ENCODE measurements at places on chromosomes 7 and 10.

DNA sequence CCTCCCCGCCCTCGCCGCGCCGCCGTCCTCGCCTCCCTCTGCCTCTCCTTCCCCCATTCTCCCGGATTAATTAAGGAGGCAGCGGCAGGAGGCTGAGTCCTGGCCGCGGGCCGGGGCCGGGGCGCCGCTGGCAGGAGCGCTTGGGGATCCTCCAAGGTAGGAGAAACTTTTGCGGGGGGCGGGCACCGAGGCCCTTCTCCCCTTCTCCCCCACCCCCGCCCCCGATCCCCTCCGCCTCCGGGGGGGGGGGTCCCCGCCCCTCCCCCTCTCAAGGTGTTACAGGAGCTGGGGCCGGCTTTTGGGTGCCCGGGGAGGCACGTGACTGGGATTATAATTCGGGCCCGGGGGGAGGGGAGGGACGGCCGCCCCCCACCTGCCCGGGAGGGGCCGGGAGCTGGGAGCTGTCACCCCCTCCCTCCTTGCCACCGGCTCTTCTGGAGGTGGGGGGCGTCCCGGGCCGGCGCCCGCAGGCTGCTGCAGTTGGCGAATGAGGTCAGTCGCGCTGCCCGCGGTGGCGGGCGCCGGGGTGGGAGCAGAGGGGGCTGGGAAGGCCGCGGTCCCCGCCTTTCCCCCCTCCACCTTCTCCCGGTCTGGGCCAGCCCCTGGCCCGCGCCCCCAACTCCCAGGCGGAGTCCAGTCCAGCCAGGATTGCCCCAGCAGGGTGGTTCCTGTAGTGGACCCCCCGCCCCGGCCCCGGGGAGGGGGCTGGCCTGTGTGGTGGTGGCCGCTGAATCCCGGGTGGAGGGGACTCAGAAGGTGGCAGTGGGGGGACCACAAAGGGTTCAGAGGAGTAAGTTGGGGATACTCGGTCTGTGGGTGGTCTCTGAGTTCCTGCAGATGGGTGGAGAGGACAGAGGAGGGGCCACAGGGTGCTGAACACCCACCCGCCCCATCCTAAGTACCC is 567 bp downstream of the GTF2IRD1 start:
- no peak for DNase-seq

DNA sequence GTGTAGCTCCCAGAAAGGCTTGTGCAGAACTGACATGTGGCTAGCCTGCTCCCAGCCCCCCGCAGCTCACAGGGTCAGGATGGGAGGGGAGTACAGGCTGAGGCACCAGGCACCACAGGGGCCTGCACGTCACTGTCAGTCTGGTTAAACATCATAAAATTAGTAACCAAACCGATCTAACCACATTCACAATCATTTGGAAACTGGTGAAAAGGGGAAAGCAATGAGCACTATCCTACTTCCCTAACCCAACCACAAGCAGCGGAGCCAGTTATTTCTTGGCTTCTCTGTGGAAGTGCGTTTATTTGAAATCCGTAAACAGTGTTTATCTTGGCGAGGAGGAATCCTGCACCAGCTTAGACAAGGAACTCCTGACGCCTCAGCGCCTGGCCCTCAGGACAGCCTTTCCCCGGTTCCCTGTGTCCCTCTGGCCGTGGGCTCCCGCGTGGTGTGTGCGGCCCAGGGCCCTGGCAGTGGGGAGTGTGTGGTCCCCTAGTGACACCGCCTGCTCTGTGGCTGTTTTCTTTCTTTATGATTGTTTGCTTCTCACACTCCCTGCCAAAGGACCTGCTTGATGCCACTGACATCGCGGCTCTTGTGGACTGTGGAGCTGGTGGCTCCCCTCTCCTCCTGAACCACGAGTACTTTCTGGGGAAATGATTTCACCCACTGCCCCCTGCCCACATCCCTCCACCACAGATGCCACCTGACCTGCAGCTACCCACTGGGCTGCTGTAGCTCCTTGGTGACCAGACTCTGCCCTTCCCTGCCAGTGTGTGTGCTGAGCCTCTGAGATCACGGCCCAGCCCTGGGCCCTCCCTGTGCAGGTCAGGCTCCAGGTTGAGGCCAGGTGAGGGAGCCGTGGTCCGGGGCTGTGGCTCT is 38.0 kb downstream of the INPP5A start:
- no peak for DNase-seq

DNA sequence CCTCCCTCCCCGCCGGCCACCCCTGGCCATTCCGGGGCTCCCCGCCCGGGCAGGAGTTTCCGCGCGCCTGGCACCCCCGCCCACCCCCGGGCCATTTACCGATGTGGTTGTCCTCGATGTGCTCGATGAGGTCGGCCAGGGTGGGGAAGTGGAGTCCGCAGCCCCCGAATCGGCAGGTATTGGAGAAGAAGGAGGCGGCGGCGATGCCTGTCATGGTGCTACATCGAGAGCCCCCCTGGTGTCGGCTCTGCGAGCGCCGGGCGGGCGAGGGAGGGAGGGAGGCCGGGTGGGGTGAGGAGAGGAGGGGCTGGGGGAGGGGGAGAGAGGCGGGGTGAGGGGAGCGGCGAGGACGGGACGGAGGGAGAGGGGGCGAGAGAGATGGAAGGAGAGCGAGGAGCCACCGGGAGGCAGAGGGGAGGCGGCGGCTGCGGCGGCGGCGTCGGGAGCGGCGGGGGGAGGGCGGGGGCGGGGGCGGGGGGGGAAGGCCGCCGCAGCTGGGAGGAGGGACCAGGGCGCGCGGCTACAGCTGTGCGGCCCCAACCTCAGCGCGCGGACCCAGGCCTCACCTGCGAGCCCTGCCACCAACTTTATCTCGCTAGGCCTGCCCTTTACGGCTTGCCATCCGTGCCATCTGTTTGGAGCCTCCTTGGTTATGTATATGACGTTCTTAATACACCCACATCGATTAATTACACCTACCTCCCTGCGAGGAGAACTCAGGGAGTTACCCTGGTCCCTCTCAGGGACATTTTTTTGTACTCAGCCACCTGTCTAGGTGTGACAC is at the start of gene JAZF1:
Gene JAZF1, minus strand, starts transcription at position 432 of the 784 bp plus-strand sequence.
- peak; percentile 48 for DNase-seq

- no peak for DNase-seq
Measured at GRCh38 chr10:69619626-69620025, 10.4 kb upstream of the FAM241B start.

GRCh38 chr10:7886056-7886455 is 67.8 kb downstream of the TAF3 start:
- DNase-seq, result no peak

- no peak for DNase-seq
Measured at GRCh38 chr7:151754142-151754590, 122.7 kb downstream of the PRKAG2 start.

GRCh38 chr7:584122-584465 is 64.4 kb upstream of the PDGFA start:
- DNase-seq, result peak; percentile 89

- no peak for DNase-seq
Measured at GRCh38 chr10:95290461-95291364, at the start of gene PDLIM1. Gene PDLIM1, minus strand, starts transcription at chr10:95291003. Its CDS starts 88 bp downstream, at chr10:95290915.

- DNase-seq, result no peak
Measured at GRCh38 chr10:45544191-45544590, 128.4 kb downstream of the ZFAND4 start.

GRCh38 chr10:71836596-71836974 is 14.5 kb downstream of the PSAP start:
- no peak for DNase-seq

GRCh38 chr10:341081-341740 is 206.0 kb downstream of the ZMYND11 start:
- no peak for DNase-seq

DNA sequence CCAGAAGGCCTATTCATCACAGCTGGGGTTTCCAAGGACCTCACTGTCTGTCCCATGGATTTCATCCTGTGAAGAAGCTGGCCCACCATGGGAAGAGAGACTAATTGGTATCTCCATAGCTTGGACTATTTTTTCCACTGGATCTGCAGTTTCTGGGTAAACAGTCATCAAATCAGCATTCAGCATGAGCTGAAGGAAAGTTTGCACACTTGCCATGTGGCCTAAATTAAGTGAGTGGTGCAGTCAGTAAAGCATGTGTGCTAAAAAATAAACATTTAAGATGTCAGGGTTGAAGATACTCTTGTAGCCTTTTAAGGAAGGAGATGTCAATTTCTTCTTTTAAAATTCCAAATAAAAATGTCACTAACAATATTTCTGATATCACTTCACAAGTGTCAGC is 381.1 kb upstream of the ZMIZ1 start:
- no peak for DNase-seq

DNA sequence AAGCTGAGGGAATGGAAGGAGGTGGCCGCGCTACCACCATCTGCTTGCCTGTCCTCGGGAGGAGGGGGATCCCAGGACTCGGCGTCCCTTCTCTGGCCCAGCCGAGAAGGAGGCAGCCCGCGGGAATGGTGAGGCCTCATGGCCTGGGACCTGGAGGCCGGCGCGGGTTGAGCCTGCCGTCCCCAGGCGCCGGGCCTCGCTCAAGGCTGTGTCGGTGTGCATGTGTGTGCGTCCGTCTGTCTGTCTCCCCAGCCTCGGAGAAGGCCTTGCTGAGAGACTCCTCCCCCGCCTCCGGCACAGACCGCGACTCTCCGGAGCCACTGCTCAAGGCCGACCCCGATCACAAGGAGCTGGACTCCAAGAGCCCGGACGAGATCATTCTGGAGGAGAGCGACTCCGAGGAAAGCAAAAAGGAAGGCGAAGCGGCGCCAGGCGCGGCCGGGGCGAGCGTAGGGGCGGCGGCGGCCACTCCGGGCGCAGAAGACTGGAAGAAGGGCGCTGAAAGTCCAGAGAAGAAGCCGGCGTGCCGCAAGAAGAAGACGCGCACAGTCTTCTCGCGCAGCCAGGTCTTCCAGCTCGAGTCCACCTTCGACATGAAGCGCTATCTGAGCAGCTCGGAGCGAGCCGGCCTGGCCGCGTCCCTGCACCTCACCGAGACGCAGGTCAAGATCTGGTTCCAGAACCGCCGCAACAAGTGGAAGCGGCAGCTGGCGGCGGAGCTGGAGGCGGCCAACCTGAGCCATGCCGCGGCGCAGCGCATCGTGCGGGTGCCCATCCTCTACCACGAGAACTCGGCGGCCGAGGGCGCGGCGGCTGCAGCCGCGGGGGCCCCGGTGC is 1.3 kb downstream of the HMX3 start:
- no peak for DNase-seq

- no peak for DNase-seq
Measured at GRCh38 chr7:16579216-16579615, 52.6 kb downstream of the LRRC72 start.

DNA sequence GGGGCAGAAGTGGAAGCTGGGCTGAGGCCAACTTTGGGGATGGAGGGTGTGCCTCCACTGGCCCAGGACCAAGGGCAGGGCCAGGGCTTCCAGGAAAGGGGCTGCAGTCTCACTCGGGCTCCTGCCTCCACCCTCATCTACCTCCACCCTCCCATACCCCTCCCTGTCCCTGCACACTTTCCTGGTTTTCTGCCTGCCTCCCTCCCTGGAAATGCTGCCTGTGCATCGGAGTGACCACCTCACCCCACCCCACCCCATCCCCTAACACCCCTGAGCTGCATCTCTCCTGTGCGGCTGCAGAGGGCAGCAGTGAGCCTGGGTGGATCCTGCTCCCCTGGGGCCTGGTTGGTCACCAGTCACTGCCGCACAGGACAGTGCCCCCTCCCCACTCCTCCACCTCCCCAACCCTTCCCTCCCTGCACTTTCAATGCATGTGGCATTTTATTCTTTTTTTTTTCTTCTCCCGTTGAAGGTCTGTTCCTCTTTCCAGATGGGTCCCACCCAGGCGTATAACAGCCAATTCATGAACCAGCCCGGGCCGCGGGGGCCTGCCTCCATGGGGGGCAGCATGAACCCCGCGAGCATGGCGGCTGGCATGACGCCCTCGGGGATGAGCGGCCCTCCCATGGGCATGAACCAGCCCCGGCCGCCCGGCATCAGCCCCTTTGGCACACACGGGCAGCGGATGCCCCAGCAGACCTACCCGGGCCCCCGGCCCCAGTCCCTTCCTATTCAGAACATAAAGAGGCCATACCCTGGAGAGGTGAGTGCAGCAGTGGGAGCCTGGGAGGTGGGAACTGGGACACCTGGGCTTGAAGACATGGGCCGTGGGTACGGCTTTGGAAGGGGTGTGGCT is 54.1 kb upstream of the PPIF start:
- DNase-seq, result no peak

GRCh38 chr7:110347081-110347480 is 743.8 kb upstream of the LRRN3 start:
- DNase-seq, result no peak

GRCh38 chr7:13115855-13116254 is 428.4 kb downstream of the ARL4A start:
- no peak for DNase-seq

GRCh38 chr7:133053321-133053891 is 28.5 kb downstream of the CHCHD3 start:
- DNase-seq, result no peak

DNA sequence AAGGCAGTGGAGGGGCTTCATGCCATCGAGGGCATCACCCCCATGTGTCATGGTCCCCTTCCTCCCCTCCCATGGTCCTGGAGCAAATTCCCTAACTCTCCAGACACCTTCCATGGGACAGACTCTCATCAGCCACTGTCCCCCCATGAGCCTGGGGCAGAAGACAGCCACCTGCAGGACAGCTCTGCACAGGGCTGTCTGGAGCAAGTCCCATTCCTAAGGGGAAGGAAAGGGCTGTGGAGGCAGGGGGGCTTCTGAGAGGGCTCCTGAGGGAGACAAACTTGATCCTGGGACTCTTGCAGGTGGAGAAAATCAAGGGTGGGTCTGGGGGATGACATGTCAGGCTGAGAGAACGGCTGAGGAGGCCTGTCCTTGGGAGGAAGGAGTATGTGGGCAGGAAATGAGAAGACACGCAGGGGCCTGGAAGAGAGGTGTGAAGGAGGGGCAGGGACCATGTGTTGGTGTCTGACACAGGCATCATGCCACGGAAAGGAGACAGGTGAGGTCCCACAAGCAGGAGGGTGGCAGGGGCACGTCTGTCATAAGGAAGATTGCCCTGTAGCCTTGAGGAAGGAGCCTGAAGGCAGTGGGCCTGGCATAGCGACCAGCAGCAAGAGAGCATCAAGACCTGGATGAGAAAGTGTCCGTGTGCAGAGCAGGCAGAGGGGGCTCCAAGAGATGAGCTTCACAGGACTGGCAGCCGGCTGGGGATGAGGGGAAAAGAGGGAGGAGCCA is 14.4 kb upstream of the GDF10 start:
- no peak for DNase-seq

GRCh38 chr7:516216-516605 is 3.4 kb downstream of the PDGFA start:
- no peak for DNase-seq

DNA sequence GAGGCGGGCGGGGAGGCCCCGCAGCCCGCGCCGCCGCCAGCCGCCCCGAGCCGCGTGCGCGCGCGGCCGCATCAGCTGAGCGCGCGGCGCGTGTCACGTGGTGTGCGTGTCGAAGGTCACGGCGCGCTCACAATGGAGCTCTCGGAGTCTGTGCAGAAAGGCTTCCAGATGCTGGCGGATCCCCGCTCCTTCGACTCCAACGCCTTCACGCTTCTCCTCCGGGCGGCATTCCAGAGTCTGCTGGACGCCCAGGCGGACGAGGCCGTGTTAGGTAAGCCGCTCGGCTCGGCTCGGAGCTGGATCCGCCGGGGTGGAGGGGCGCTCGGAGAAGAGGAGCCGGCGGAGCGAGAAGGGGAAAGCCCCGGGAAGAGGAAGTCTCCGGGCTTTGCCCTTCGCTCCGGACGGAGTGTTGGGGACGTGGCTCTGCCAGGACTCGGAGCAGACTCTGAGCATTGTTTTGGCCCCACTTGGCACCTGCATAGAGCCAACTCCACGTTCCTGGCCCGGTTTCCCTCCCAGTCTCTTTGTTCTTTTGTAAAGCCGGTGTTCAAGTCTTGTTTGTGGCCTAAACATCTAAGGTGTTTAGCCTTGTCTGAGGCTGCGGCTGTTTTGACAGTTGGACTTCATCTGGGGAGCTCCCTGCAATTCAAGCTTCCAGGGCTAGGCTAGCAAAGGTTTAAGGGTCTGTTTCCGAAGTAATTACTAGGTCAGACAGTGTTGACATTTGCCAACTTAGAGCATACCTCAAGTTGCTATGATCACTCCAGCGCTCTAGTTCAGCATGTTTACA is at the start of gene COMMD3:
Gene COMMD3, plus strand, starts transcription at position 103 of the 790 bp plus-strand sequence. Its CDS starts 30 bp downstream, at position 133.
- peak; percentile 66 for DNase-seq

Measured in stimulated activated CD4-positive, alpha-beta T cell treated with anti-CD3 and anti-CD28 coated beads, TNF-alpha, amount 100 ng/mL, for 4 hours (primary cell).